ENCODE measurements at places on chromosomes 1 and 21.

GRCh38 chr1:231666220-231666936 lies 39.8 kb downstream of the DISC1 start:
- DNase-seq: no peak

DNA sequence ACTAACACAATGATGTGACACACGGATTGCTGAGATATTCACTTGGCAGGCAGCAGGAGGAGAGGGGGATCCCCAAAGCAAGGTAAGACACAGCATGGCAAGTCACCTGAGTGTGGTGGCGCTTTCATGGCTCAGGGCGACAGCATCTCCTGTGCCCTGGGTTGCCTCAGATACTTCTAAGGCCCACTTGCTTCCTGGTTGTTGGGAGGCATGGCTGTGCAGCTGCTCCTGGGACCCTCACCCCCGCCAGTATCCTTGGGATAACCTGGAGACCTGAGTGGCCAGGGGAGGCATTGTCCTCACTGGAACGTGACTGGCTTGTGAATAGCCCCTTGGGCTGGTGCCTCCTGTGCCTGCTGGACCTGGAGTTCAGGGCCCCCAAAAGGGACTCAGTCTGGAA lies 69.8 kb downstream of the STUM start:
- no peak for DNase-seq

GRCh38 chr1:13543451-13544220 lies 29.8 kb upstream of the LRRC38 start:
- DNase-seq: no peak

DNA sequence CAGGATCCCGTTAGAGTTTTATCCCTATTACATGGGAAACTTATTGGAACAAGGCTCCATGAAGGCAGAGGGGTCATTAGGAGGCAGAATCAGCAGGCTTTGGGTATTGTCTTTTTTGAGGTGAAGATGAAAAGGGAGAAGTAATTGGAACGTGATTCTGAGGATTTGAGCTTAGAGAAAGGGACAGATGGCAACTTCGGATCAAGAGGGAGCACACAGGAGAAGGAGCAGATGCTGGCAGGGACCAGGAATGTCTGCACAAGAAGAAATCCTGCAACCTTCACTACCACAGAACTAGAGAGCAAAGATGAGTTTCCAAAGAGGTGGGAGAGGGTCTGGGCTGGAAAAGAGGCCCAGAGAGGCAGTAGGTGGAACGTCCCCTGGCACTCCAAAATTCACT lies 202.8 kb downstream of the RRAGC start:
- no peak for DNase-seq

GRCh38 chr1:94532077-94532476 lies 9.5 kb downstream of the F3 start:
- DNase-seq: no peak

GRCh38 chr21:44527983-44528633 lies 11.9 kb downstream of the KRTAP10-1 start:
- DNase-seq: no peak

- no peak for DNase-seq
Observed at GRCh38 chr1:173954179-173954578, 37.1 kb upstream of the SERPINC1 start.

GRCh38 chr1:1062348-1063163 lies 11.6 kb downstream of the RNF223 start:
- no peak for DNase-seq

GRCh38 chr1:50023292-50024159 lies at the start of gene AGBL4:
TSS of gene AGBL4 (minus strand) at chr1:50023954.
- peak; percentile 39 for DNase-seq

All from AG08396 (cell line).